ENCODE measurements at places on chromosomes 16 and 17. TPM values are rescaled to one million over a fixed set of nuclear protein-coding genes. Genes with fewer than 3 reads are reported as not detected.

Gene WSCD1
- total RNA-seq = not detected

Gene TAOK2
- total RNA-seq = 39.8 TPM

Gene SLC16A6
- total RNA-seq = 4.9 TPM

Gene SCGB1C2
- total RNA-seq = not detected

Gene CACNG1
- not detected for total RNA-seq

Gene CFAP97D1
- not detected for total RNA-seq

Gene CACNG3
- not detected for total RNA-seq
